HuH-7.5 (cell line): ENCODE measurements at places on chromosomes 5 and 9.

DNA sequence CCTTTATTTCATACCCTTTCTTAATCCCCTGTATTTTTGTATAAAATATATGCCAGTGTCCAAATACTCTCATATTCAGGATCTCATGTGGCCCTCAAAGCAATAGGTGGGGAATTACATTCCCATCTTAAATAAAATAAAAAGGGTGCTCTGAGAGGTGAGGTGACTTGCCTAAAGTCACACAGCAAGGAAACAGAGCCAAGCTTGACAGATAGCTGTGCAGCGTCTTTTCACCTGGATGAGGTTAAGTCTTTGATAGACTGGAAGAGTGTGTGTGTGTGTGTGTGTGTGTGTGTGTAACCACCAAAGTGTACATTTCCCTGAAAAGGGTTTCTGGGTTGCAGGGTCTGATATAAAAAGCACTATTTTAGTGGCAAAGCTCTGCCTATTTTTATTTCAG, 12.4 kb downstream of the MSX2 start:
- no peak for DNase-seq

- no peak for DNase-seq
These were observed 418.5 kb upstream of the MEF2C start for GRCh38 chr5:89301321-89302025.

- DNase-seq, result no peak
These were observed 42.1 kb upstream of the GNAQ start for GRCh38 chr9:78073722-78074121.

GRCh38 chr9:94016744-94017143, 61.6 kb upstream of the BARX1 start:
- no peak for DNase-seq

DNA sequence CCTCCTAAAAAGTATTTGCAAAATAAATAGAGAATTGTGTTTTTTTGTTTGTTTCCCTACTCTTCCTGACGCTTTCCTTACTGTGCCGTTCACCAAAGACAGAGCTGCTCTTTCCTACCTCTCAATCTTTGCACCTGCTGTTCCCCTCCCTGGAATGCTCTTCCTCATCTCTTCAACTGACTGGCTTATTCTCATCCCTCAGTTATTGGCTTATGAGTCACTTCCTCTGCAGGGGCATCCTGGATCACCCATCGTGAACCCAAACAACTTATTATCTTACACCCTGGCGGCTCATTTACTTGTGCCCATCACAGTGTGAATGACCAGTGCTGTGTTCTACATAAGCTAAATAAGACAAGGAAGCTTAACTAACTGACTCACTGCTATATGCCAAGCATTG, 36.1 kb upstream of the CCNG1 start:
- DNase-seq, result no peak

- DNase-seq, result no peak
These were observed 803.0 kb upstream of the ZNF608 start for GRCh38 chr5:125549322-125549911.

- DNase-seq, result no peak
These were observed 229.1 kb downstream of the SEMA5A start for GRCh38 chr5:9316733-9317132.

GRCh38 chr9:125075997-125076396, 67.3 kb downstream of the SCAI start:
- DNase-seq, result no peak

- no peak for DNase-seq
These were observed 561.4 kb upstream of the FAM174A start for GRCh38 chr5:99973779-99974178.

- DNase-seq, result no peak
These were observed 430.3 kb downstream of the ARHGEF28 start for GRCh38 chr5:74056107-74056788.

DNA sequence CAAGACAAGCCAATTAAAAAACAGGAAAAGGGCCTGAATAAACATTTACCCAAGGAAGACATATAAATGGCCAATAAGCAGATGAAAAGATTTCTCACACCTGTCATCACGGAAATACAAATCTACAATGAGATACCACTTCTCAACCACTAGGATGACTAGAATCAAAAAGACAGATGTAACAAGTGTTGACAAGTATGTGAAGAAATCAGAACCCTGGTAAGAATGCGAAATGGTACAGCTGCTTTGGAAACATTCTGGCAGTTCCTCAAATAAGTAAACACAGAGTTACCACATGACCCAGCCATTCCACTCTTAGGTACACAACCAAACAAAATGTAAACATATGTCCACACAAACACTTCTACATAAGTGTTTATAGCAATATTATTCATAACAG, 32.5 kb downstream of the LEAP2 start:
- peak; percentile 15 for DNase-seq

- DNase-seq, result no peak
These were observed 182.3 kb downstream of the ELAVL2 start for GRCh38 chr9:23643656-23644258.

DNA sequence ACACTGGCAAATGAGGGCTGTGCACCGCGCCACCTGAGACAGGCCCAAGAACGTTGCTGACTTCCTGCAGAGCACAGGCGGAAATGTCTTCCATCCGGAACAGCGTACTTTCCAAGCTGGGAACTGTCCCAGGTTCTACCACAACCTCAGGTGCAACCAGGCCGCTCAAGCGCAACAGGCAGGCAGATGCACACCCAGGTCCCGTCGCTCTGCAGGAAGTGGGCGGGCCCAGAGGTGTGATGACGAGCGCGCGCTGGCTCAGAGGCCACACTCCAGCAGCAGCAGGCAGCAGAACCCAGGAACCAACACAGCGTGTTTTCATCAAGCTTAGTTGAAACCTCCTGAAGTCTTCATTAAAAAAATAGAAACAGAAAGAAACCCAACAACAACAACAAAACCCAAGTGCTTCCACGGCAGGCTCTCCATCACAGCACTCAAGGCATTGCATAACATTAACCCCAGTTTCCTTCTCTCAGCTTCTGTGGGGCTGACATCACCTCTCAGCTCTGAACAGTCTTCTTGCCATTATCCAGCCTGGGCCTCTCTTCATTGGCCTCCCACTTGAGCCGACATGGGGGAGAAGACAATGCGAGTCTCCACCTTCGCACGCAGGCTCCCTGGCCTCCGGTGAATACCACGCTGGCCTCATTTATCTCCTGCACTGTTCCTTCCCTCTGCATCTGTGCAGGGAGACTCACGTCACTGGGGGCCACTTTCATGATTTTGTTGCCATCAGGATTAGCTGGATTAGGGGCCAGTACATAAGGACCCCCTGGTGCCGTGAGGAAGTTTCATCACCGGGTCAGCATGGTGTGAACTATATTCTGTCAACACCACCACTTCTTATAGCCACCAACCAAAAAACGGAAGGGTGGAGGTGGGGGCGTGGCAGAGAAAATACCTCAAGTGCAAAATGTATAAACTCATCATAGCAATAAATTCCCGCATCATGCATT, 22.1 kb downstream of the PTCH1 start:
- DNase-seq, result no peak

GRCh38 chr5:14465116-14465515, 116.5 kb upstream of the OTULINL start:
- DNase-seq, result no peak

DNA sequence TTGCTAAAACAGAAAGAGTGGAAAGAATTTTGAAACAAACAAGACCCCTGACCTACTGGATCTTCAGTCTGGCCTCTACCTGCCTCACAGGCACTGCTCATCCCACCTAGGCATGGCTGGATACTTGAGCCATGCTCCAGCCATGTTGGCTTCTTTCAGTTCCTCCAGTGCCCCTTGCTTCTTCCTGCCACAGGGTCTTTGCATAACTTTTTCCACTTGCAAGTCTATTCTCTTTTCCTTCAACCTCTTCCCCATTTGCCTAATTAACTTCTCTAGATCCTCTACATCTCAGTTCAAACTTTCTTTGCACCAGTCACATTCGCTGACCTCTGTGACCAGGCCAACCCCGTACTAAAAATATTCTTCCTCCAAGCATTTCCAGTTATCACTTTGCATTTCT, 50.4 kb downstream of the STARD4 start:
- DNase-seq, result no peak

DNA sequence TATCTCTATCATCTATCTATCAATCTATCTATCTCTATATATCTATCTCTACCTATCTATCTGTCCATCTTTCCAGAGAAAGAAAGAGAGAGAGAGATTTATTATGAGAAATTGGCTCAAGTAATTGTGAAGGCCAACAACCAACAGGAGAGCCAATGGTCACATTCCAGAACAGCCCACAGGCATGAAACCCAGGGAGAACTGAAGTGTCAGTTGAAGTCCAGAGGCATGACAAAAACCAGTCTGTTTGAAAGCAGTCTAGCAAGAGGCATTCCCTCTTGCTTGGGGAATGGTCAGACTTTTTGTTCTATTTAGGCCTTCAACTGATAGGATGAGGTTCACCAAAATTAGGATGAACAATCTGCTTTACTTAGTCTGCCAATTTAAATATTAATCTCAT, 87.6 kb upstream of the PLCXD3 start:
- DNase-seq, result no peak

DNA sequence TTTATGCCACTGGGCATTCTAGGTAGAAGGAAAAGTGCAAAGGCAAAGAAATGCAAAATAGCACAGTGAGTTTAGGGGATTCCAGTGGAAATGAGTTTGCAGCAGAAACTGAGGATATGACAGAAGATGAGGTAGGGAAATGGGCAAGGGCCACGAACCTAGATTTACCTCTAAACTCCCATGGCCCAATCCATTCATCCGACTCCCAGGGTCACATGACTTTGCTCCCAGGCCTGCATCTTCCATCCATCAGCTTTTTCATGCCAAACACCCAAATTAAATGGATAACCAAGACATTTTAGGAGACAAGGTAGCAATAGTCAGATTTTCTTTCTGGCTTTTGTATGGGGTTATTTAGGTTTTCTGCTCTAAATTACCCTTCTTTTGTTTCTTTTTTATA, 22.2 kb upstream of the FABP6 start:
- no peak for DNase-seq

GRCh38 chr5:116045821-116046220, 13.5 kb downstream of the ARL14EPL start:
- DNase-seq, result no peak

DNA sequence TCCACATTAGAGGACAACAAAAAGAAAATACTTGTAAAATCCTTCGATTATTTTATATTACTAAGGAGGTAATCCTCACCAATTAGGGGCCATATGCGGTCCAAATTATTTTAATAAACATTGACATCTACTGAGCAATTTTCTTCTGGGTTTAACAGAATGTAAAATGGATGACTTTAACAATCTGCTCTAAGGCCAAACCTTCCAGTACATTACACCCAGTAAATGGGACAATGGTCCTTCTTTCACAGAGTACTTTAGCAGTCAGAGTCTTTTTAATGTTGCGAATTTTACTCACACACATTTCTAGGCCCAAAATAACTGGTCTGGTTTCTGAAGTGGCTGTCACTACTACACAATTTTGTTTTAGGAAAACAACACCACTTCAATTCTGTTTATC, 106.9 kb downstream of the TTC39B start:
- no peak for DNase-seq

GRCh38 chr9:91948597-91949391, 1.2 kb downstream of the ROR2 start:
- DNase-seq, result no peak

GRCh38 chr5:153632748-153633290, 142.3 kb downstream of the GRIA1 start:
- no peak for DNase-seq

DNA sequence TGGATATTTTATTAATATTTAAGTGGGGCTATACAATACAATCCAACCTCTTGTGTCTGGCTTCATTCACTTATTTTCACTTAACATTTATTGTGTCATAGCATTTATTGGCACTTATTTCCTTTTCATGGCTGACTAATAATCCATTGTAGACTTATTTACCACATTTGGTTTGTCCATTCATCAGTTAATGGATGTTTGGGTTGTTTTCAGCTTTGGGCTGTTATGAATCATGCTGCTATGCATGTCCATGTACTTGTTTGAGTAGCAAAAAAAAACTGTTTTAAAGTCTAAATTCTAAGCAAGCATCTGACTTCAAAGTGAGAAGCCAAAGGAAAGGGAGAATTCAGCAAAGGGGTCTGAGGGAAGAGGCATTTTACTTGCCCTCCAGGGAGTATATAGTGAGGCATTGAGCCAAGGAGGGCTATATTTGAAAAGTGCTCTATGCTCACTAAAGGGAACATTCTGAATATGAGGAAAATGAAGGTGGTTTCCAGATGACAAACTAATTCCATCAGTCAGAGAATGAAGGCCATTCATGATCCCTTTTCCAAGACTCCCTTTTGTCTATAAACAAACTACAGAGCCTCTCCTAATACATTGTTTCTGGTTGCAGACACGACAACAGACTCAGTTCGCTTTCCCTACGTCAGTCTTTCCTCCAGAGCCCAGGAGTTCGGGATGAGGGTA, 532.8 kb upstream of the KLF4 start:
- DNase-seq, result no peak

DNA sequence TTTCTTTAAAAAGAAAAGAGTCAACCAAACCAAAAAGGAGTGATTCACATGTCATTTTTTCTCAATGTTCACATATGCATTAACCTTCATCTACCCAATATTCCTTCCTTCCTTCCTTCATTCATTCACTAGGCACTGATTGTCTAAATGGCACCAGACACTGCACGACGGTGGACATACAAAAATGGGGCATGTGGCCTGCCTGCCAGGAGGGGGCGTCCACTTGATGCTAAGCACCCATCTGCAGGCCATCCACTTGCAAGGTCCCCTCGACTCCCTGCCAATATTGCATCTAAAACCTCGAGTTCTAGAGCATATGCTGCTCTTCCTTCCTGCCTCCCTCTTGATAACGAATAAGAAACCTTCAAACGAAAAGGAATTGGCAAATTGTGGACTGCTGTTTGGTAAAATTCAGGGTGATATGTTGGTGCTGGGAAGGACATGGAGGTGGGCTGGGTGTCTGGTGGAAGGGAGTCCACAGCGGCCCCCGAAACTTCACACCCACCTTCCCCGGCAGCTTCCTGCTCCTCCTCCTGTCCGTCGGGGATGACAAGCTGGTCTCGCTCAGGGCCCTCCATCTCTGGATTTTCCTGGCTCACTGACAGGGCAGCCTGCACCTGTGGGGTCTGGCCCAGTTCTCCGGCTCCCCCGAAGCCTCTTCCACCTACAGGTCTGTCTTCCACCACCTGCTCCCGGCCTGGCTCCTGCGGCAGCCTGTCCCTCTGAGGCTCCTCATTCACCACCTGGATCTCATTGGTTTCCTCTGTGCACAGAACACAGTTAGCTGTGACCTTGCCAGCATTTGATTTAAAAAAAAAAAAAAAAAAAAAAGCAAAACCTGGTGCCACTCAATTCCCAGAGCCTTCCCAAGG, 64.3 kb downstream of the GOLM1 start:
- peak; percentile 69 for DNase-seq

GRCh38 chr9:36597412-36598178, 24.9 kb downstream of the MELK start:
- peak; percentile 67 for DNase-seq

- DNase-seq, result no peak
These were observed 161.7 kb downstream of the OLFM1 start for GRCh38 chr9:135249191-135249590.

- peak; percentile 48 for DNase-seq
These were observed 950 bp upstream of the FNBP1 start for GRCh38 chr9:130043654-130044623.

- DNase-seq, result no peak
These were observed 63.9 kb upstream of the NR5A1 start for GRCh38 chr9:124570942-124571666.
